ENCODE measurements at places on chromosomes 6 and 20. TPM values are rescaled to one million over a fixed set of nuclear protein-coding genes. Genes with fewer than 3 reads are reported as not detected.
A peak's percentile ranks its signal among the peaks of the same experiment; 100 is the strongest.

GRCh38 chr20:48740712-48741111 lies 87.1 kb downstream of the PREX1 start:
- no peak for ATAC-seq

- no peak for ATAC-seq
Measured at GRCh38 chr6:106014955-106015354, 71.2 kb upstream of the PRDM1 start.

The STX7 gene
- 65.6 TPM for total RNA-seq

DNA sequence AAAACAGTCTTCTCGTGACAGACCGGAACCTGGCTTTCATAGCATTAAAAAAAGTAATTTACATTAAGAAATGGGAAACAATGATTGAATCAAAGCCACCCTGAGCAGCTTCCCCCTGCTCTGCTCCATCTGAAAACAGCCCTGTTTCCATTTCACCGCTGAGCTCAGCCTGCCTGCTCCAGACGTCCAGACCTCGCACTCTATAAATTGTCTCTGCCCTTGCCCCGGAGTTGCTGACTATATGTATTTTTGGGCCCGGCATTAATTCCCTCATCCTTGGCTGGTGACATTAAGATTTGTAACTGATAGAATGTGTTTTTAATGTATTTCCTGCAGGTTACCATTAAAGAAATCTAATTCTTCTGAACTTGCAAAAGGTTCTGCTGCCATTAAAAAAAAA lies 22.7 kb upstream of the TCP11 start:
- ATAC-seq, result no peak

The RUNX2 gene
- 0.94 TPM for total RNA-seq

The EYS gene
- total RNA-seq, result not detected

The SLC35A1 gene
- 16.8 TPM for total RNA-seq

GRCh38 chr20:18632196-18632789 lies 44.4 kb downstream of the DTD1 start:
- ATAC-seq, result peak; percentile 67

Data from gastroesophageal sphincter (tissue), 4 donors.